ENCODE measurements at places on chromosomes 7 and 10.

- DNase-seq = no peak
These were observed 73.5 kb downstream of the ZRANB1 start for GRCh38 chr10:125015356-125015944.

- no peak for DNase-seq
These were observed 4.6 kb upstream of the ADRA2A start for GRCh38 chr10:111072232-111072631.

GRCh38 chr10:44240584-44241205, 144.2 kb downstream of the CXCL12 start:
- DNase-seq = no peak

- DNase-seq = peak; percentile 65
These were observed 166.8 kb upstream of the ASAH2 start for GRCh38 chr10:50417886-50418830.

DNA sequence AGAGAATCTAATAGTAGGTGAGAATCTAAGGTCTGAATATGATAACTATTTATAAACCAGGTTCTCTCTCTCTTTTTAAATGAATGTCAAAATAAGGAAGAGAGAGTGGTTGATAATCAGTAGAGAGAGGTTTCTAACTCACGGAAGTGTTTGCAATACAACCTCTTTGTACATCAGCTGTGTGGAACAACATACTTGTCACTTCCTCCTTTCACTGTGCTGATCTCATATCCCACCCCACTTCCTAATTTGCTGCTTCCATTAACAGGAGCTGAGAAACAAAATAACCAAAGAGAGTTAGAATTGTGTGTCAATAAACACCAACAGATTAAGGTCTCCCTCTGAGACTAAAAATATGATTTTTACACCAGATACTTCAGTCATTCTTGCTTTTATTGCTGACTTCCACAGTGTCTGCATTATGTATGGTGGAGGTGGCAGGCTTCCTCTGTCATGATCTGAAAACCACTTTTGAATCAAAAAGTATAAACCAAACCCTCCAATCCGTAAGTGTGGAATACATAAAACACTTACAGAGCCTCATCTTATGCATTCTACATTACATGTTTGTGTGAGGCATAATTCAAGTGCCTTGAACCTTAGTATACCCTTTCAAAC, 25.0 kb downstream of the CACUL1 start:
- no peak for DNase-seq

DNA sequence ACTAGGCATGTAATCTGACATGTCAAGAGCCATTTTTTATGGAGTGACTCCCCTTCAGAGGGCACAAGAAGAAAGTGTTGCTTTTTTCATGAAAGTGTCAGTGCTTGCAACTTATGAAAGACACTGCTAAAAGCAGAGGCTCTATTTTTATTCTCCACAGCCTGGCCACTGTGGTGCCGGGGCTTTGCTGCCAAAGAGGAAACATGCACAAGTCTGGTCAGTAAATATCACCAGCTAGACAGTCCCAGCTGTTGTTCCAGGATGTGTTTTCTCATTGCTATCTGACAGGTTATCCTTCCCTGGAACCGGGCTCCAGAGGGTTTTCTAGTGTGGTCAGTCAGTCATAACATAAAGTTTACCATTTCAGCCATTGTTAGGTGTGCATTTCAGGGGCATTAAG, 180.7 kb upstream of the PITRM1 start:
- DNase-seq = no peak

GRCh38 chr10:20809631-20810030, 87.5 kb downstream of the NEBL start:
- DNase-seq = no peak

DNA sequence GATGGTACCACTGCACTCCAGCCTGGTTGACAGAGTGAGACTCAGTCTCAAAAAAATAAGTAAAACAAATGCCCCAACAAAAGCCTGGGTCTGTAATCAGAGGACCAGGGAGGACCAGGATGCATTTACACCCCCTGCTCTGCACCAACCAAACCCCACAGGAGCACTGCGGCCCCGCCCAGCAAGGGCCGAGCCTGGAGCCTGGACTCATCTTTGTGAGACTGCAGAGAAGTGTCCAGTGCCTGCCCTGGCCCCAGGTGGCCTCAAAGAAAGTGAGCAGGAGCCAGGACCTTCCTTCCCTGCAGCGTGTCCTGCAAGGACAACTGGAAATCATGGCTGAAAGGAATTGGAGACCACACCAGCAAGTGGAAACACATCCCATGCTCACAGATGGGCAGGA, 31.6 kb downstream of the KNDC1 start:
- no peak for DNase-seq

DNA sequence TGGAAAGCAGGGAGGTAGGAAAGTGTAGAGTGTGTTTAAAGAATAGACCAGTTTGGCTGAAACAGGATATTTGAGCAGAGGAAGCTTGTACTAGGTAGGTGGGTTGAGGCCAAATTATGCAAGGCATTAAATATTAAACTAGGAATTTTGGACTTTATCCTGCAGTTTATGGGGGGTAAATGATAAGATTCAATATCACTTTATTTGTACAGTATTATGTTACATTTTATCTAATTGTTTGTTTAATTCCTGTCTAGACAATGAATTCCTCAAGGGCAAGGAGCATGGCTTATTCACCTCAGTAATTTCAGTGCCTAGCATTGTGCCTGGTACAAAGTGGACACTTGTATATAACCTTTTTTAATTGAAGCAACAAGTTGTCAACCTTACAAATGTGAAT, 125.9 kb downstream of the CFTR start:
- no peak for DNase-seq

- DNase-seq = peak; percentile 77
These were observed 32.9 kb upstream of the BPGM start for GRCh38 chr7:134613623-134614347.

- DNase-seq = no peak
These were observed 20.7 kb downstream of the SDK1 start for GRCh38 chr7:3321745-3322144.

DNA sequence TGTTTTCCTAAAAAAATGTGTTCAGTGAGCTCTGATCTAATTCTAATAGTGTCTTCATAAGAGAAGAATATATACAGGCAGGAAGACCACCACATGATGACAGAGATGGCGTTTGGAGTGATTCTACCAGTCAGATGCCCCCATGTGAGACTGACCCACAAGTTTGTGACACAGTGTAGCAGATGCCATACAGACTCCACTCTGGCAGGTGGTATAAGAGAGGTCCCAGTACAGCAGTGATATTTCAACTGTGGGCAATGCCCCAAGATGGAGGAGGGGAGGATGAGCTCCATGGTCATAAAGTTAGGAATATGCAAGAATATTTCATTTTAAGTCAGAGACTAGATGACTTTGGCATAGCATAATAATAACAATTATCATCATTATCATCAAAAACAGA, 1022.6 kb downstream of the KCNMA1 start:
- no peak for DNase-seq

DNA sequence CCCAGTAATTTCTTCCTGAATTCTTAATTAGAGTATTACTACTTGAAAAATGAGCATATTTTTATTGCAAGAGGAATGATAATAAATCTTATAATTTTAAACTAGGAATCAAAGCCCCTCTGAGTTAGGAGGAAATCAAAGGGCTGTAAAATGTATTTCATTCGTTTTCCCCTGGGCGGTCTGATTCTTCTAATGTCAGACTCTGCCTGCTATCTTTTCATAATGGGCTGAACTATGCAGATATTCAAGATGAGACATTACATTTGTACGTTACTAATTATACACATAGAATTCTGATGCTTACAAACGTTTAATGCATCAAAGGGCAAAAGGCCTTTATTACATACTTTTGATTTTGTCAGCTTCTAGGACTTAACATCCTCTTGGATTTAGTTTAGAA, 16.0 kb upstream of the TRUB1 start:
- no peak for DNase-seq

DNA sequence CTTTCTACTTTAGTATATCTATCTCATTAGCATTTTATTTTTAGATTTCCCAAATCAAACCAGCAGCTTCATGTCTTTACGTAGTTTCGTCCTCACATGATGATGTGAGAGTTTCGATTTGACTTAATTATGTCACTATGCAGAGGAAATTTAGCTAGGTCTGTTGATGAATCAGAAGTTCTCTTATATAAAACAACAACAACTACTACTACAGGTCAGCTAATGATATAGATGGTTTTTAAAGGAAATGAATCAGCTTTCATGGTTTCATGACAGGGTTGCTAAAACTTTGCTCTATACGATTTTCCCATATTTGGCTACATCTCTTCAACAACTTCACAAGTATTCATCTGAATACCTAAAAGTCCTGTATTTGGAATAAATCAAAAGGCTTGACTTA, 28.6 kb downstream of the JAZF1 start:
- DNase-seq = no peak

DNA sequence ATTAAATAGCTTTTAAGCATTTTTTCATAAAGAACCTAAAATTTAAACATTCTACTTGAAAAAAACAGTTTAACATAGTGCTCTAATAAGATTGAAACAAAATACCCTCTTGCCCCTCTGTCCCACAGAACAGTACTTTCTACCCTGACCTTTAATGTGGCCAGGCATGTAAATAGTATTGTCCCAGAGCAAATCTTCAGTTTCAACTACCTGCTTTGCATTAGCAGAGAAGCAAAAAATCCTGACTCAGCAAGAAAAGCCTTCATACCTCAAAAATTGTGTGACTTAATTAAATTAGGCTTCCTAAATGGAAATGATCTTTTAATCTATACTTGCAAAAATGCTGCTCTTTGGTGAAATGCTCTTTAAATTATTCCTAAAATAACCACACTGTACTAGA, 237.4 kb upstream of the AOAH start:
- DNase-seq = no peak

DNA sequence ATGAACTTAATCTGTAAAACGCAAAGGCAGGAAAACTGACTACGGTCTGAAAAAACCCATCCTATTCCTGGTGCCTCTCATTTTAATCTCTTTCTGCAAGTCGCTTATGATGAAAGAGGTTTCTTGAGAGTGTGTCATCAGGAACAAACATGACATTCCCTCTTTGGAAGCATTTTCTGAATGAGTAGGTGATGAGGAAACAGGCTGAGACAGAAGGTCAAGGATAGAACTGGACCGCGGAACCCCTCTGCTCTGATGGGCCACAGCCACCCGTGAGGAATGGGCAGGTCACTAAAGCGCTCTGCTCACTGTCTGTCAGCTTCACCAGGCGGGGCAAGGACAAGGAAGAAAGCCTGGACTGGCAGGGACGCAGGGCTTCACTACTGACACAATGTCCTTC, 28.6 kb downstream of the BEND7 start:
- no peak for DNase-seq

DNA sequence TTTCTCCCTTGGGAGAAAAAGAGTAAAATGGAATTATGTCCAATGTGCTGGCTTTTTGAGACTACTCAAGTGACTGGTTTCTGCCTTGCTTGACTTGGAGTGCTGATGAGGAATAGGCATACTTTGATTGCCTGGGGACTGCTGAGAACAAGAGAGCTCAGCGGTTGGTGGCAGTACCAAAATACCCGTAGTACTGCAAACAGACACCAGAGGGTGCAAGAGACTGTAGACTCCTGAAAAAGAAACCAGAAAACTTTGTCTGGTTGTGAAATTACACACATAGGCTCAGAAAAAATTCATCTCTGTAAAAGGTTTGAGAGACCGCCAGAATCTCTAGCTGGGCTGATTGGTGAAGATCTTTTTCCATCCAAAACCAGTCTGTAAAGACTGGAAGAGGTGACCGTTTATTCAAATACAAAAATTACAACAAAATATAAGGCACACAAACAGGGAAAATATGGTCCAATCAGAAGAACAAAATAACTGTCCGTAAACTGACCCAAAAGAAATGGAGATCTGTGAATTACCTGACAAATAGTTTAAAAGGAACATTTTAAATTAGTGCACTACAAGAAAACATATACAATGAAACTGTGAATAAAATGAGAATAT, 18.5 kb downstream of the BICC1 start:
- DNase-seq = no peak

DNA sequence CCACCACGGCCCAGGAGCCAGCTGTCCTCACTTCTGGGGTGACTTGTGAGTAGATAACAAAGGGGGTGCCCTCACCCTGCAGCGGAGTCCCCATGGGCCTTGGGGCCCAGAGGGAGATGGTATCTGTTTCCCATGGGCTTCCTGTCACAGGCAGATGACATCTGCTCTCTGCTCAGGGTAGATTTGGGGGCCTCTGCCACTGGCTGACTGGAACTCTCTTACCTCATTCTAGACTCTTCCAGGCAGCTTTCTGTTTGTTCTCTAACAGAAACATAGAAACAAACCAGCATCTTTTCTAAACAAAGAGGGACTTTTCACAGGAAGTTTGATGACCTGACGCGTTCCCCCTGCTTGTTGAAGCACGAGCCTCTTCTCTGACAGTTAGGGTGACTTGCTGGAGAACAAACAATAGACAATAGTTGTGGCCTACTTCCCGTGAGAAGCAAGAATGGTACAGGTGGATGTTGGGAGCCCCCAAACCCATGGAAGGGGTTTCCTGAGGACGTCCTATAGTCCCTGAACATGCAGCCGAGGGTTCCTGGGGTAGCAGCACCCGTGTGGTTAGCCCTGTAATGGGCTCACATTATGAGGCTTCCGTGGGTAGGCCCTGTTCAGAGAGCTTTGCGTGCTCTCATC, 61.6 kb downstream of the GRK5 start:
- no peak for DNase-seq

DNA sequence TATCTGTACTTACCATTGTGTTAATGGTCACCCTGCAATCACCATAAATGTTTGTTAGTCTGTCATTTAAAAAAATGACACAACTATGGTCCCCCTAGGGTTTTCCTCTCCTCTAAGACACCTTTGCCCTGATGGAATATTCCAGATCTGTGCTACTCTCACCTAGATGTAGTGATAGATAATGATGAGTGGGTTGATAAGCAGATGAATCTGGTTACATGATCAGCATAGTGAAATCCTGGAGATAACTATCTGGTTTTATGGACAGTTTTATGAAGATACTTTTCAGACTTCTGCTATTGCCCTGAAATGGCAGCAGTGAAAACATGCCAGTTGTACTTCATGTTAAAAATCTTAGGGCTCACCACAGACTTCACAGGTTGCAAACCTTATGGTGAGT, 152.4 kb downstream of the GATA3 start:
- no peak for DNase-seq

DNA sequence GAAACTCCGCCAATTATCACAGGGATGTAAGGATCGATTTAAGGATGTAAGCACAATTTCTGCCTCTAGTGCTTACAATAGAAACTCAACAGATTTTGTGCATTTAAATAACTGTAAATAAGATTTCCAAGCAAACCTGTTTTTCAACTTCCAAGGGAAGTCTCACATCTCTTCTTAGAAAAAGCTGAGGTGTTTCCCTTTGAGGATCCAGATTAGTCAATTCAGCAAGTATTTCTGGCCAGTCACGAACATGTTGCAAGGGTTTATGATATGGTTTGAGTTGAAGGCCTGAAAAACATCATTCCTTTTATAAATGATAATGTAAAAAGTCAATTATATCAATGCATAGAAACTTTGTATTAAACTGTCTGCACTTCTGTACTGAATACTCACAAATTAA, 23.9 kb downstream of the KRIT1 start:
- no peak for DNase-seq

DNA sequence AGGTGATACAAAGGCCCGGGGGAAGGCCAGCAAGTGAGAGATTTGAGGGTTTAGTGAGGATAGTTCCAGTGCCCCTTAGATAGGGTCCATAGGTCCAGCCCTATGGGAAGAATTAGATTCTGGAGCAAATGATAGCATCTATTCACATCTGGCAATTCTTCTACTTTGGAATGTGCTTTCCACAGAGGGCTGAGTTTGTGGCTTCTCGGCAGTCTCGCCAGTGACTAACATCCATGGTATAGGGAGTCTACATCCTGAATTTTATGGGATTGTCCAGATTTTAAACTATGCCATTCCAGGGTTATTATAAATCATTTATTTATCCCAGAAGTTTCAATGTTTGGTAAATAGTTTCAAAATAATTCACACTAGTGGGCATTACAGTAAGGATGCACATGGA, 207.3 kb upstream of the ADO start:
- DNase-seq = no peak
